ENCODE measurements at places on chromosomes 2 and 18.

DNA sequence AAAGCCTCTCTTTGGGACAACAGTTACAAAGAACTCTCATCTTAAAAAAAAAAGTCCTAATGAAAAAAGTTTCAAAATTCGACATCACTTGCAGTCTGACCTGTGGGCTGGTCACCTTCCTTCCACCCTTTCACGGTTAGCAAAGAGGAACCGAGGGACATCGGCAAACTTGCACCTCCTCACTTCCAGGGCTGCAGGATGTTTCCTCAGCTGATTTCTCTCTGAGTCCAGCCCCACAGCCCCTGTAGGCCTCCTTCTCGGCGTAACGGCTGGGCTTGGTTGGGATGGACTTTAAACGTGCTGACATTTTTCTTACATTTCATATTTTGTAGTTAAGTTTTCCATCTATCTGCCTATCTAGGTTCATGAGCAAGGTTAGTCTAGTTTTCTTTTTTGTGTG, 5.7 kb upstream of the CAB39 start:
- DNase-seq = no peak

DNA sequence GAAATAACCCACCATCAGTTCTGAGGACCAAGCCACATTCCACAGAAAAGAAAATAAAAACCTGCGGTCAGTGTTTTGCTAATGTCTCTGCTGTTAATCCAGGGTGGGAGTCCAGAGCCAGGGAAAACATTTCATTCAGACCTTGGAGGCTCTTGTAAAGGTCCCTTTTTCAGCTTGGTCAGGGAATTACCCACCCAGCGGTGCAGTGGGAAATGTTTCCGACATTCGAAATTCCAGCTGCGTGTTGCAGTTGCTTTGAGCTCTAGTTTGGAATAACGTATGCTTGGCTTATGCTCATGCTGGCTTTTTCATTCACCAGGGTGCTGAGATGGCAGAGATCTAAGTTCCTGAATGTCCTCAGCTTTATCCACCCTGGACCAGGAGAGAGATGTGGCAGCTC, 219.1 kb downstream of the TRIB2 start:
- DNase-seq = no peak

DNA sequence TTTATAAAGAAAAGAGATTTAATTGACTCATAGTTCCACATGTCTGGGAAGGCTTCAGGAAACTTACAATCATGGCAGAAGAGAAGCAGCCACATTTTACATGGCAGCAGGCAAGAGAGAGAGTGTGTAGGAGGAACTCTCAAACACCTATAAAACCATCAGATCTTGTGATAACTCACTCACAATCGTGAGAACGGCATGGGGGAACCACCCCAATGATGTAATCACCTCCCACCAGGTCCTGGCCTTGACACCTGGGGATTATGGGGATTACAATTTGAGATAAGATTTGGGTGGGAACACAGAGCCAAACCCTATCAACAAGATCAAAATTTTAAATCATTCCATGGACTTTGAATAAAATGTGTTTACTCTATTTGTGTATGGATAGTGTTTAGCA, 575.6 kb downstream of the ADCYAP1 start:
- DNase-seq = no peak

DNA sequence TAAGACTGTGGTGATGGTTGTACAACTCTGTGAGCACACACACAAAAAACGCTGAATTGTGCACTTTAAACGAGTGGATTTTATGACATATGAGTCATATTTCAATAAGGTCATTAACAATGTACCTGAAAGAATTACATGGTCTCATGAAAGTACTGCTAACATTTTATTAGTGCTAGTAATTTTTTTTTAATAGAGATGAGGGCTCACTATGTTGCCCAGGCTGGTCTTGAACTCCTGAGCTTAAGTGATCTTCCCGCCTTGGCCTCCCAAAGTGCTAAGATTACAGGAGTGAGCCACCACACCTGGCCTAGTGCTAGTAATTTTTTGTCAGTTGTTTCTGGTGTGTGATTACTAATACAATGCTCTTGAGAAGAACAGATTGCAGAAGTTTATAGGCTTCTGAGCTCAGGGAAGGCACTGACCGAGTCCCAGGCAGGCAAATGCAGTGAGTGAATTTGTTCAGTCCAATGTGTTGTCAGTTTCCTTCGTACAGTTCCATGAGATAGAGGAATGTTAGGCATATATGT, 177.0 kb downstream of the TGIF1 start:
- DNase-seq = no peak

DNA sequence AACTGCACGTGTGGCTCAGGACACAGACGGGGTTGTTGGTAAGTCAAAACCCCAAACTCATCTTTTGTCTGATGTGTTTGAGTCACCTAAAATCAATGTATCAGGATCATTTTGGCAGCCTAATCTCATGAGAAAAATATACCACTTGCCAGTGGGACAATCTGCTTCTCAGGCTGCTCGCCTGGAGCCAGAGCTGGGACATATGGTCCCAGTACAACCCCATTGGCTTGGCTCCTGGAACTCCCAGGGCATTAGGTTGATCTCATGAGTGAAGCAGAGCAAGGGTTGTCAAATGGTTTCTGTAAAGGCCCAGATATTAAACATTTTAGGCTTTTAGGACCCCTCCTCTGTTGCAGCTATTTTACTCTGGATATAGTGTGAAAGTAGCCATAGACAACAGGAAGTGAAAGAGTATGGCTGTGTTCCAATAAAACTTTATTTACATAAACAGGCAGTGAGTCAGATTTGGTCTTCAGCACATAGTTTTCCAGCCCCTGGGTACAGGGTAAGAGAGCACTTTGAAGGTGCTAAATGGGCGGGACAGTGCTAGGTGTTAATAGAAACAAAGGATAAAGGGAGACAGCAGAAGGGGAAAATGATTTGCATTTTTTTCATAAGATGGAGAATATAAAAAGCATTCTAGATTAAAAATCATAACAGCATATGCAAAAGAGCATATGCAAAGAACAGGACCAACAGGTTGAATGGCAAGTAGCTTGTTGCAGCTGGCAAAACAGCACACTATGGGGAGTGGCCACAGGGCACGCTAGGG, 290.8 kb downstream of the KCNS3 start:
- DNase-seq = no peak

DNA sequence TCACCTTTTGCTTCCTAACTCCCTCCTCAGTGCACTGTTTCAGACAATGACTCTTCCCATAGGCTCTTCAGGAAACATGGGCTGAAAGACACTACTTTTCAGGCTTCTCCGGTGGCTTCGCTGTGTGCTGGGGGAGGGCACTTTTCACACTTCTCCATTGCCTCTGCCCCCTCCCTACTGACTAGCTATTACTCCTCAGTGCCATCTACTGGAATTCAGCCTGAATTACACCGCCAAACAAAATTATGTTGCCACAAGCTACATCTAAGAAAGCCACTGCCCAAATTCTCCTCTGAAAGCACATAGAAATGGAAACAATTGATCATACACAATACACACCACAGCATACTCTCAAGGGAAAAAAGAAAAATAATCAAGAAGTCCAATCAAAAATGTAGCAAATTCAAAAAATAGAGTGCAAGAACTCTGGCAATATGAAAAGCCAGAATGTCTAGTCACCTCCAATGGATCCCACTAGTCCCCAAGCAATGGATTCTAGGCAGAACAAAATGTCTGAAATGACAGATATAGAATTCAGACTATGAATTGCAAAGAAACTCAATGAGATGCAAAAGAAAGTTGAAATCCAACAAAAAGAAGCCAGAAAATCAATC, 1139.4 kb upstream of the GYPC start:
- no peak for DNase-seq
